ENCODE measurements at places on chromosomes 16 and 17.

DNA sequence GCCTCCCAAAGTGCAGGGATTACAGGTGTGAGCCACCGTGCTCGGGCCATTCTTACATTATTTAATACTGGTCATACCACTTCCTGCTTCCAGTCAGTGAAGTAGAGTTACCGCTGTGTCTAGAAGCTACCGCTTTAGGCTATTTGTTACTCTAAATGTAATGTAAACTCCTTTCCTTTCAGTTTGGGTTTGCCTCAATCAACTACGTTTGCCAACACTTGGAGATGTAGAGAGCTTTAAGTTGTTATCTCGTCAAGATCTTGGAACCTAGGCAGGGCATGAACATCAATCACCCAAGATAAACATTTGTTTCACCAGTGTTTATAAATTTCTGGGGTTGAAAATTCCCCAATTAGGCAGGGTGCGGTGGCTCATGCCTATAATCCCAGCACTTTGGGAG lies 275.9 kb downstream of the STX8 start:
- no peak for DNase-seq

DNA sequence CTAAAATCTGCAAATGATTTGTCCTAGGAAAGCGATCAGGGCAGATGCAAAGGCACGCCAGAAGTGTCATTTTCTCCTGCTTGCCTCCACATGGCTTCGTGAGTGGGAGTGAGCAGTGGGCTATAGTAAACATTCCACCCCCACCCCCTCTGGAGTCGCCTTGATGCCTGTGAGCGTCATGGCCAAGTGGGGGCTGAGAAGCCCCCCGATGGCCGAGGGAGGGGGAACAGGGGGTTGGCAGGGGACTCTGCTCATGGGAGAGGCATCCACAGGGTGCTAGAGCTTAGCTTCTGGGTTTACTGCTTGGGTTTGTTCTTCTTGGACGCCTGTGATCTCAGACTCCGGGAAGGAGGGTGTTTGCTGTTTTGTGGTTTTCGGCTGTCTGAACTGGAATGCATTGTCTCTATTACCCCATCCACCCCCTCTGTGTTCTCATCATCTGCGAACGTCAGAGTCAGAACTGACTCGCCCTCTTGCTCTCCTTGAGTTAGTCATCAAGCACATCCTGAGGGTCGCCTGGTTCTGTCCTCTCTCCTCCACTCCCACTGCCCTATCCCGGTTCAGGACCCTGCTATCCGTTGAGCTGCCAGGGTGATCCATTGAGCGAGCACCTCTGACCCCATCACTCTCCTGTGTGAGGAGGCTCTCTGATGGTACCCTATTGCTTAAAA lies 15.4 kb downstream of the TNS4 start:
- no peak for DNase-seq

GRCh38 chr16:457732-458400 lies 32.4 kb downstream of the RAB11FIP3 start:
- no peak for DNase-seq

DNA sequence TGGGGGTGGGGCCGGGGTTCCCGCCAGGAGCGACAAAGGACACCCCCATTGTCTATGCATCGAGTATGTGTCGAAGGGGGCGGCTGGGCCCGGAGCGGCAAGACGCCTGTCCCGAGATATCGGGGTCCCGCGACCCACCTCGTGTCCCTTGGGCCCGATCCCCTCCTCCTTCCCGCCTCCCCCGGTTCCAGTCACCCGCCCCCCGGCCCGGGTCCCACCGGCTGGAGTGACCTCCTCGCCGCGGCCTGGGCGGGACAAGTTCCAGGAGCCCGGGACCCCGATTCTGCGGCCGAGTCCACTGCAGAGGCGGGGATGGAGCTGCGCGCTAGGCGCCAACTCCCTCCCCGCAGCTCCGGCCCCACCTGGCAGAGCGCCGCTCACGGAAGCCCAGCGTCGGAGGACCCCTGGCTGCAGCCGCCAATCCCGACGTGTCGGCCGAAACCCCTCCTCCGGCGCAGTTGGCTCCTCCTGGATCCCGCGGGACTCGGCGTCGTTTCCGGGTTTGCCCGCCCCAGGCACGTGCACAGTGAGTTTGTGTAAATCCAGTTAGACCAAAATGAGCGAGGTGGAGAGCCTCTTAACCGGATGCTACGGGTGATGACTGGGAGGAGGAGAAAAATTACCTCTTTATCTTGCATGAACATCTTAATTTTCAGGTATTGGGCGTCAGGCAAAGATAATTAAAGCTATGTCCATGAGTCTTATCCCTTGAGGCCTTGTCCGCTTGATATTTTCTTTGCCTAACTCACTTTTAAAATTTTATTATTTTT lies at the start of gene NMRAL1:
TSS of gene NMRAL1 (minus strand) at position 434 of the 770 bp plus-strand sequence. CDS start 493 bp downstream, outside the sequence.
- peak; percentile 60 for DNase-seq

DNA sequence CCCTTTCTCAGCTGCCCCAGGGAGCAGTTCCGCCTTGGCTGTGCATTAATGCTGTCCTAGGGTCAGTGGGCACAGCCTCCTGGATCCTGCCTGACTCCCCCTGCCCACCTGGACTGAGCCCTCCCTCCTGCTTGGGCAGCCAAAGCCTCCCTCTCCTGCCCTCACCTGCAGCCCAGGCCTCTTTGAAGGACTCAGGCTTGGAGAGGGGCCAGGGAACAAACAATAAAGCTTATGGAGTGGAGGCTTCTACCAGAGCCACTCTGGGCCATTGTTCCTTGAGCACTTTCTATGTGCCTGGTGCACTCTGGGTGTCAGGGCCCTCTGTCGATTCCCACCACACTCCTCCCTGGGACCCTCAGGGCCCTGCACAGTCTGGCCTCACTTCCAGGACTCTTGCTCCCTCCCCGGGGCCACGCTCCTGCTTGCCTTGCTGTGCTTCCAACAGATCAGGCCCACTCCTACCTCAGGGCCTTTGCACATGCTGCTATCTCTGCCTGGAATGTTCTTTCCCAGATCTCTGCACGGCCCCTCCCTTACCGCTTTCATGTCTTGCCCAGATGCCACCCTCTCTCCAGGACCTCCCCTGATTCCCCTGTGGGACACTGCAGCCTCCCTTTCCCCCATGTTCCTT lies 5.0 kb downstream of the KCNJ12 start:
- no peak for DNase-seq

DNA sequence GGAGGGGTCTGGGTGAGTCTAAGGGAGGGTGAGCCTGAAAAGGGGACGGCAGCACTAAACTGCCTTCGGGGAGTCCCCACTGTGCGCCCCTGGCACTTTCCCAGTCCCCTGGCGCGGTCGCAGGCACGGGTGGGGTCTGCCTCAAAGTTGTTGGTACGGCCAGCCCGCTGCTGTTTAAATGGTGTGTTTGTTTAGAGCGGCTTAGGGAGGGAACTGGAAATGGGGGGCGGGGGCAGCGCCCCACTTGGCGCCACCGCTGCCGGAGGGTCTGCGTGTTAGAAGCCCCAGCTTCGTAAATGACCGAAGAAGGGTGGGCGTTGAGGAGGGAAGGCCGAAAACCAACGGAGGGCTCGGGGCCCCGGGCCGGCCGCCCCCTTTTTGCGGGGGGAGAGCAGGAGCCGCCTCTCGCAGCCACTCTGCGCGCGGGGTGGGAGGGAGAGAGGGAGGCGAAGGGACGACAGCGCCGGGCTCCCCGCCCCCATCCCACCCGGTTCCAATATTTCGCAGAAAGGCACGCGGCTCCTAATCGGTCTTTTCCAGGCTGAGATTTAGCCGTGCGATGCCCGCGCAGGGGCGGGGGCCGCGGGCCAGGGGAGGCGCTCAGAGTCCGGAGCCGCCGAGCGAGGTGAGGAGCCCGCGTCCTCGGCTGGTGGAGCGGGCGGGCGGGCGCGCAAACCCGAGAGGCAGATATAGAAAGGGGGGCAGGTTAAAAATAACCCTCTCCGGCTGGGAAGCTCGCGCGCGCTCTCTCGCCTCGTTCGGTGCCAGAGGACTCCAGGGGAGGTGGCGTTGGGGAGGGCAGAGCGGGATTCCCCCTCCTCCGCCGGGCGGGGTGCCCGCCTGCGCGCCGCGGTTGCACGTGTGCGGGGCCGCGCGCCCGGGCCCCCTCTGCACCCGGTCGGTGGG lies 54.9 kb downstream of the SREBF1 start:
- DNase-seq = no peak

DNA sequence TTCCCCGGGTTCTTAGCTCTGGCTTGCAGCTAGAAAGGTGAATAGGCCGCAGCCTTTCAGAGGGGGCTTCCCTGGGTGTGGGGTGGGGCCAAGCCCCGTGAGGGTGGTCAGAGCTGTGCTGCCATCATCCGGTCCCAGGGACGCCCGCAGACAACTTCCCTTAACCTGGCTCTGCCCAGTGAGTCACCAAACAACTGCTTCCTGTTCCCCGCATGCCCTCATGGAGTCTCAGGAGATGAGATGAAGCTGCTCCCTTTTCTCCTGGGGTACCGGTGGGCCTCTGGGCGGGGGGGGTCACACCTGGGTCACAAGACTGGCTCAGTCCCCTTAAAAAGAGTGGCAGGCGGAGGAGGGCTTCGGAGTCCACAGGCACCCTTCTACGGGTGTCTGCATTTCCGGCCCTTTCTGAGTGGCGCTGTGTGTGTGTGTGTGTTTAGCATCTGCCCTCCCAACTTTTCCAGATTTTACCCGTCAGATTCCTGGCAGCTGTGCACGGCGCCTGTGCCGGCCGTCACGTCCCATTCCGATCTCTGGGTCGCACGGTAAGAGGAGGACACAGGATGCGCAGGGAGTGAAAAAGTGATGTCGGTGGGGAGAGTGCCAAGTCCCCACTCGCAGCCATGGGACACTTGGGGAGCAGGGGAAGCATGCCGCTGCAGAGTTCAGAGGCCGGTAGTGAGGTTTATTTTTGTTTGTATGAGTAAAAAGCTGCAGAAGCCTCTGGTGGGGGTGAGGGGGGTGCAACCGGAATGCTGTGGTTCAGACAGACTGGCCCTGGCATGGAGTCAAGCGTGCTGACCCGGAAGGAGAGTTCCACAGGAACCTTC lies 16.8 kb downstream of the HIC1 start:
- DNase-seq = no peak

DNA sequence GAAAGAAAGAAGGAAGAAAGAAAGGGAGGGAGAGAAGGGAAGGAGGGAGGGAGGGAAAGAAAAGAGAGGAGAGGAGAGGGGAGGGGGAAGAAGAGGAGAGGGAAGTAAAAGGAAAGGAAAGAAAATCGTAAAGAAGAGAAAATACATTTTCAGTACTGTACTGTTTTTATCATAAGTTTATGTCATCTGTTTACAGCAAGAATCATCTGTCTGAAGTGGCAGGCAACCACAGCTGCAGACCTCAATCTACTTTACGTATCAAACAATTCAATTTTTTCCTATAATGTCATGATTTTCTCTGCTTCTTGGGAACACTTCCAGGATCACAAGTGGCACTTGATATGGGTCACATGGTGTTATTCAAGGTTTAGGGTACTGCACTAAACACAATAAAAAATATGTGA lies 58.3 kb downstream of the USP32 start:
- no peak for DNase-seq

DNA sequence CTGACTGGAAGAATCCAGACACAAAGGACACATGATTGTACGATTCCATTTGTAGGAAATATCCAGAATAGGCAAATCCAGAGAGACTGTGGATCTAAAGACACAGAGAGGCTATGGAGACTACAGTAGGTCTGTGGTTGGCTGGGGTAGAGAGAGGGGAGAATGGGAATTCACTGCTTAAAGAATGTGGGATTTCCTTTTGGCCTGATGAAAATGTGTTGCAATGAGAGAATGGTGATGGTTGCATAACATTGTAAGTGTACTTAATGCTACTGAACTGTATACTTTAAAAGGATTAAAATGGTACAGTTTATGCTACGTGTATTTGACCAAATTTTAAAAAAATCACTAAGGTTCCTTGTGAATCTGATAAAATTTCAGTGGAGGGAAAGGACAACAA lies 62.1 kb downstream of the GPRC5B start:
- DNase-seq = no peak
